Activated CD8-positive, alpha-beta memory T cell treated with anti-CD3 and anti-CD28 coated beads, Interleukin-2, amount 10 ng/mL, durations not matched to agents 7 days and 5 days (primary cell): ENCODE measurements at places on chromosomes 1 and 21. TPM values are rescaled to one million over a fixed set of nuclear protein-coding genes. Genes with fewer than 3 reads are reported as not detected.
A peak's percentile ranks its signal among the peaks of the same experiment; 100 is the strongest.

- H3K27me3 ChIP-seq: peaks cover 4% of the 10 kb centered on the region
- DNase-seq: no peak
- H3K27ac ChIP-seq: no peak overlapping the region
- no peak overlapping the region for H3K4me3 ChIP-seq
- peaks cover 46% of the 10 kb centered on the region for H3K4me1 ChIP-seq
Measured at GRCh38 chr21:34994766-34995631, 54.1 kb downstream of the RUNX1 start.

DNA sequence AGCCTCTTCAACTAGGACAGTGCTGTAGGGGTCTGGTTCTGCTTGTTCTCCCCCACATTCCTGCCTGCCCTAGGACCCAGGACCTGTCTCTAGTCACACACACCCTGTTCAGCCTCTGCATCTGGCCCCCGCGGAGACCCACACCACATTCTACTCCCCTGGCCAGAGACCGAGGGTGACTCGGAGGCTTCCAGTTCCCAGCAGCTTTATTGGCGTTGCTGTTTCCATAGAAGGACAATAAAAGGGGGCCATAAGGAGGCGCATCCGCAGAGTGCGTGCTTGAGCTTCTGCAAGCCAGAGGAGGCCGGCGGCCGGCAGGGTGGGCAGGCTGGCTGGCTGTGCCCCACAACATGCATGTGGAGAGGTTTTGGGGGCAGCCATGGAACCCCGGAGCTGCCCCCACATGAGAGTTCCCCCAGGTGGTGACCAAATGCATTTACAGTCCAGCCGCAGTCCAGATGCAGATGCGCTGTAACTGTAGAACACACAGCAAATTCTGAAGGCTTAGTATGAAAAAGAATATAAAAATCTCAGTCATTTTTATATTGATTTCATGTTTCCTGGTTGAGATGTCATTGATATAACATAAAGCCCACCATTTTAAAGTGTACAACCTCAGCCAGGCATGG is 52.4 kb downstream of the PDE9A start:
- no peaks in the 10 kb centered on the region for H3K4me1 ChIP-seq
- H3K36me3 ChIP-seq: no peaks in the 10 kb centered on the region
- no peak overlapping the region for H3K4me3 ChIP-seq
- H3K27ac ChIP-seq: no peak overlapping the region

Gene LMOD1
- total RNA-seq: not detected

GRCh38 chr1:113811156-113811887 is 954 bp downstream of the RSBN1 start:
- H3K4me1 ChIP-seq: peaks cover 28% of the 10 kb centered on the region
- peaks cover 32% of the 10 kb centered on the region for H3K36me3 ChIP-seq
- H3K27ac ChIP-seq: peak overlapping the region; percentile 92
- no peaks in the 10 kb centered on the region for H3K27me3 ChIP-seq

Gene PCAT6
- total RNA-seq: 0.58 TPM

- H3K36me3 ChIP-seq: no peaks in the 10 kb centered on the region
- DNase-seq: no peak
- H3K27ac ChIP-seq: no peak overlapping the region
- H3K27me3 ChIP-seq: peaks cover 41% of the 10 kb centered on the region
Measured at GRCh38 chr1:30872033-30872947, 36.3 kb downstream of the SDC3 start.

DNA sequence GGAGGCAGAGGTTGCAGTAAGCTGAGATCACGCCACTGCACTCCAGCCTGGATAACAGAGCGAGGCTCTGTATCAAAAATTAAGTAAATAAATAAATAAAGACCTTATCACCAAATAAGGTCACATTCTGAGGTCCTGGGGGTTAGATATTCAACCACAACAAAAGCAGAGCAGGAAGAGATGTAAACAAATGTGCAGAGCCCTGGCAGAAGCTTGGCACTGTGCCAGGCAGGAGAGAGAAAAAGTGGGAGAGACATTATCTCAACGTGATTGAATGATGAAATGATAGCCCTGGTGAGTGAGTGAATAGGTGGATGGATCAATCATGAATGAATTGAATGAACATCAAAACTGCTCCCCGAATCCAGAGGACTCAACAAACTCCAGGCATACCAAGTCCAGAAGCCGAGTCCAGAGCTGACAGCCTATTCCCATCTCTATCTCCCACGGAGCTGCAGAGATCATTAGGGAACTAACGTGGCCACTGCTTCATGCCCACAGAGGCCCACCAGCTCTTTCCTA is 150.7 kb downstream of the TOMM20 start:
- peaks cover 75% of the 10 kb centered on the region for H3K4me1 ChIP-seq
- no peak for DNase-seq
- H3K27me3 ChIP-seq: no peaks in the 10 kb centered on the region
- H3K4me3 ChIP-seq: peak overlapping the region; percentile 51
- peak overlapping the region; percentile 88 for H3K27ac ChIP-seq

Gene GIPC2
- total RNA-seq: 0.38 TPM

Gene AIRE
- 0.06 TPM for total RNA-seq

- DNase-seq: peak; percentile 34
- H3K4me1 ChIP-seq: no peaks in the 10 kb centered on the region
- H3K4me3 ChIP-seq: no peak overlapping the region
- no peaks in the 10 kb centered on the region for H3K36me3 ChIP-seq
- no peak overlapping the region for H3K27ac ChIP-seq
Measured at GRCh38 chr1:29390491-29391361, 154.4 kb downstream of the PTPRU start.

DNA sequence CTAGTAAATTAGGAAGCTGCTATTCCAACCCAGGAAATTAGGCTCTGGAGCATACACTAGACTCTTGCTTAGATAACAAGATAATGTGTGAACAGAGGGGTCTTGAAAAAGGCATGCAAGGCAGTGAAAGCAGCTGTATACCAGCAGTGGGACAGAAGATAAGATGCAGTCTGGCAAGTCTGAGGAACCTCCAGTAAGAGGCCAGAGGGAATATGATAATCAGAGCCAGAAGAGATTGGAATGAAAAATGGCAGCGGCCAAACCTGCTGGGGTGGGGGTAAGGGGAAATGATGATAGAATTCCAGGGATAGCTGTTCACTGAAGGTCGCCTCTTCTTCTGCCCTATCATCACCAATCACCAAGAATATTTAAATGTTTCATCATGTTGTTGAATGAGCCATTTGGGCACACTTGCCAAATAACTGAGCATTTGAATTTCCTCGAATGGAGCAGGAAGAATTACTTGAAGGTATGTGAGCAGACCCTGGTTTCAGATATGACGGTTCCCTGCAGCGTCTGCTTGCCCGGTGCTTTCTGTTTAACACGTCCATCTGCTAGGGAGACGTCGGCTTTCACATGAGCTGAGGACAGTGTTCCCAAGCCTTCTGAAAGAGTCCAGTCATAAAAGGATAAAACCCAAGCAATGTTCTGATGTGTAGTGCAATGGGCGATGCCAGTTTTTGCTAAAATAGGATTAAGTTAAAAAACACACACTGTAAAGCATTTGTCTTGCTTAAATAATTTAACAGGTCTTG is 173.3 kb downstream of the RWDD3 start:
- no peaks in the 10 kb centered on the region for H3K36me3 ChIP-seq
- no peak for DNase-seq
- H3K4me1 ChIP-seq: no peaks in the 10 kb centered on the region
- H3K27me3 ChIP-seq: no peaks in the 10 kb centered on the region
- no peak overlapping the region for H3K4me3 ChIP-seq

Gene ASCL5
- total RNA-seq: not detected

Gene TTLL7
- total RNA-seq: 5.3 TPM

DNA sequence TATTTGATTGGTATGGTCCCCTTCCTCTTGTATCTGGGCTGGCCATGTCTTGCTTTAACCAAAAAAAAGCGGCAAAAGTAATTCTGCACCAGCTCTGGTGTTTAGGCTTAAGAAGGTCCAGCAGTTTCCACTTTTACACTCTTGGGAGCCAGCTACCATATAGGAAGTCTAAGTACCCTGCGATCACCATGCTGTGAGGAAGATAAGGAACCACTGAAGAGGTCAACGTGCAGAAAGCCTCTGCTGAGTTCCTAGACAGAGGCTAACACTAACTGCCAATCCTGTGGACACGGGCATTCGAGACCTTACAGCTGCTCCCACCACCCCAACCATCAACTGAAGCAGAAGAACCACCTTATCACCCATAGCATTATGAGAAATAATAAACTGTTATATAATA is 331.4 kb downstream of the VAV3 start:
- no peak for DNase-seq
- no peak overlapping the region for H3K27ac ChIP-seq
- no peaks in the 10 kb centered on the region for H3K4me1 ChIP-seq
- no peaks in the 10 kb centered on the region for H3K27me3 ChIP-seq
- H3K36me3 ChIP-seq: no peaks in the 10 kb centered on the region

DNA sequence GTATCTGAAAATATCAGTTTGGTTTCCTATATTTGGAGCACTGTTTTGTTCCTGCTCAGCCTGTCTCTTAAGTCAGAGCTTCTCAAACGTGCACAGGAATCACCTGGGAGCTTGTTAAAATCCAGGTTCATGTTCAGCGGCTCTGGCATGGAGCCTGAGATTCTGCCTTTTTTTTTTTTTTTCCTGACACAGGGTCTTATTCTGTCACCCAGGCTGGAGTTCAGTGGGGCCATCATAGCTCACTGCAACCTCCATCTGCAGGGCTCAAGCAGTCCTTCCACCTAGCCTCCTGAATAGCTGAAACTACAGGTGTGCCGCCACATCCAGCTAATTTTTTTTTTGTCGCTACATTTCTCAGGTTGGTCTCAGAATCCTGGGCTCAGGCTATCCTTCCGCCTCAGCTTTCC is 12.2 kb upstream of the SELENON start:
- no peak overlapping the region for H3K27ac ChIP-seq
- no peaks in the 10 kb centered on the region for H3K36me3 ChIP-seq
- no peak for DNase-seq
- no peak overlapping the region for H3K4me3 ChIP-seq
- H3K4me1 ChIP-seq: no peaks in the 10 kb centered on the region

GRCh38 chr1:75937034-75937433 is 4.8 kb upstream of the ASB17 start:
- no peak overlapping the region for H3K27ac ChIP-seq
- H3K36me3 ChIP-seq: no peaks in the 10 kb centered on the region
- H3K4me1 ChIP-seq: no peaks in the 10 kb centered on the region
- no peak for DNase-seq
- no peak overlapping the region for H3K4me3 ChIP-seq

Gene SPRR4
- total RNA-seq: not detected

DNA sequence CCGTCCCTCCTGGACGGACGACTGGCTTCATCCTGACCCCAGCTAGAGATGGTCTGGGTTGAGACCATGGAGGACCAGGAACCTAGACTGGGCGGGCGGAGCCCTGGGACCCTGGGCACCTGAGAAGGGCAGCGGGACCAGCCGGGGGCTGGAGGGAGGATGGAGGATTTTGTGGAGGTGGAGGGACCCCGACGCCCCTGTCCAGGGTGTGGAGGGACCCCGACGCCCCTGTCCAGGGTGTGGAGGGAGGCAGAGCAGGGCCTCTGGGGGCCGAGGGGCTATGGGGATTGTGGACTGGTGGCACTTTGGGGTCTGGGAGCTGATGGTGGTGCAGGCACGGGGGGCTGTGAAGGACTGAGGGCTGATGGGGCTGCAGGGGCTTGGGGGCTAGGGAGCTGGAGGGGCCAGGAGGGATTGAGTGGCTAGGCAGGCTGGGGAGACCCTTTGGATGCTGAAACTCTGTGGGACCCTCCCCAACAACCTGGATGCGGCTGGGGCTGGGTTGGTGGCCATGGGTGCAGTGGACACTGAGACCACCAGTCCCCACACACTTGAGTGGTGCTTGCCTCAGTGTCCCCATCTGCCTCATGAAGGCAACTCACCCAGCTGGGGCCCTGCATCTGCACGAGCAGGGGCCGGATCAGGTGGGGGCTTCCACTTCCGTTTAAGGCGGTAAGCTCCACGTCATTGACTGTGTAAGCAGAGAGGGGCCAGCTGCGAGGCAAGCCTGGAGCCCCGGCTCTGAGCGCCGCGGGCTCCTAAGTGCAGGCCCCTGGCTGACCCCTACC is 7.4 kb downstream of the GJC2 start:
- no peaks in the 10 kb centered on the region for H3K27me3 ChIP-seq
- H3K4me1 ChIP-seq: peaks cover 27% of the 10 kb centered on the region
- peak overlapping the region; percentile 5 for H3K4me3 ChIP-seq
- H3K36me3 ChIP-seq: no peaks in the 10 kb centered on the region

Gene HLCS
- 14.2 TPM for total RNA-seq

Gene DENND2C
- 0.29 TPM for total RNA-seq

GRCh38 chr1:156624814-156625435 is 5.7 kb downstream of the HAPLN2 start:
- peaks cover 71% of the 10 kb centered on the region for H3K27me3 ChIP-seq
- H3K4me3 ChIP-seq: no peak overlapping the region
- no peaks in the 10 kb centered on the region for H3K36me3 ChIP-seq
- DNase-seq: no peak

GRCh38 chr1:94425821-94426484 is 7.8 kb downstream of the ABCD3 start:
- peaks cover 15% of the 10 kb centered on the region for H3K36me3 ChIP-seq
- H3K27ac ChIP-seq: no peak overlapping the region
- DNase-seq: no peak
- H3K27me3 ChIP-seq: no peaks in the 10 kb centered on the region
- peaks cover 9% of the 10 kb centered on the region for H3K4me1 ChIP-seq
